ENCODE measurements at places on chromosomes 1 and 21.

DNA sequence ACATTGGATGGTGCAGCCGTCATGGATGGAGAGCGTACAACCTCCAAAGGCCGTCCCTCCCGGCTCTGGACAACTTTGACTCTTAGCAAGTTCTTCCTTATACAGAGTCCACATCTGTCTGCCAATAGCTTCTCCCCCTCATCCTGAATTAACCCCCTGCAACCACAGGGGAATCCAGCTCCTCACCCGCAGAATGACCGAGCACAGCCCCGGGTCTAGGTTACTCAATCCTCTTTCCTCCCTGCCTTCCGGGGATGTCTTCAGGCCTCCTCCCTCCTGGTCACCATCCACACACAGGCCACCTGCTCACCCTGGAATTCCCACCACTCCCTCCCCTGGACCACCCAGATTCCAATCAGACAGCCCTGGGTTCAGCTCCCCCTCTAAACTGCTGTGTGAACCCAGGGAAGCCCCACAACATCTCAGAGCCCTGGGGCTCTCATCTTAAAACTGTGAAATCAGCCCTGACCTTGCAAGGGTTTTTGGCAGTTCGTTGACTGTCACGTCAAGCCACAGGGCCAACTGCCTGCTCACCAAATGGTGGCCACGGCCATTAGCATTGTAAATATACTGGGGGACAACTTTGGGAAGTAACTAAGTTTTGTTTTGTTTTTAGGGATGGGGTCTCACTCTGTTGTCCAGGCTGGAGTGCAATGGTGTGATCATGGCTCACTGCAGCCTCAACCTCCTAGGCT lies 54.2 kb downstream of the HSPG2 start:
- no peak for DNase-seq

GRCh38 chr1:182259229-182259872 lies 132.2 kb downstream of the GLUL start:
- peak; percentile 15 for DNase-seq

- no peak for DNase-seq
Measured at GRCh38 chr1:39663559-39663958, 8.3 kb downstream of the NT5C1A start.

- no peak for DNase-seq
Measured at GRCh38 chr1:36124404-36125128, 456 bp downstream of the COL8A2 start.

DNA sequence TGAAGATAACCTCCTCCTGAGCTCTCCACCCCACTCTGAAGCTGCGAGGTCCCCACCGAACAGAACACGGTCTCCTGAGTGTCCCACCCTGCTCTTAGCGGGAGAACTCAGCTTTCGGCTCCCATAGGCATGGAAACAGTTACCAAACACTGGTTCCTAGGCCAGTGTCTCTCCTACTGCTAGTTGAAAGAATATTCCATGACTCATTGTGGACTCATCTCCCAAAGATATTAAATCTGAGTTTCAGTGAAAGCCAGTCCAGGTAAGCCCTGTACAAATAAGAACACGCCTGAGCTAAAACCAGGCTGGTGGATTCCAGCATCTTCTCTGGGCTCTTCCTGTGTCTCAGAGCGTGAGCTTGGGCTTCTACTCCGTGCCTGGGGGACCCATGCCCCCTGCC lies 107.5 kb upstream of the CLDN14 start:
- no peak for DNase-seq

- no peak for DNase-seq
Measured at GRCh38 chr1:59520194-59520593, 223.3 kb downstream of the FGGY start.

GRCh38 chr1:84632673-84633434 lies 57.4 kb downstream of the SSX2IP start:
- no peak for DNase-seq

DNA sequence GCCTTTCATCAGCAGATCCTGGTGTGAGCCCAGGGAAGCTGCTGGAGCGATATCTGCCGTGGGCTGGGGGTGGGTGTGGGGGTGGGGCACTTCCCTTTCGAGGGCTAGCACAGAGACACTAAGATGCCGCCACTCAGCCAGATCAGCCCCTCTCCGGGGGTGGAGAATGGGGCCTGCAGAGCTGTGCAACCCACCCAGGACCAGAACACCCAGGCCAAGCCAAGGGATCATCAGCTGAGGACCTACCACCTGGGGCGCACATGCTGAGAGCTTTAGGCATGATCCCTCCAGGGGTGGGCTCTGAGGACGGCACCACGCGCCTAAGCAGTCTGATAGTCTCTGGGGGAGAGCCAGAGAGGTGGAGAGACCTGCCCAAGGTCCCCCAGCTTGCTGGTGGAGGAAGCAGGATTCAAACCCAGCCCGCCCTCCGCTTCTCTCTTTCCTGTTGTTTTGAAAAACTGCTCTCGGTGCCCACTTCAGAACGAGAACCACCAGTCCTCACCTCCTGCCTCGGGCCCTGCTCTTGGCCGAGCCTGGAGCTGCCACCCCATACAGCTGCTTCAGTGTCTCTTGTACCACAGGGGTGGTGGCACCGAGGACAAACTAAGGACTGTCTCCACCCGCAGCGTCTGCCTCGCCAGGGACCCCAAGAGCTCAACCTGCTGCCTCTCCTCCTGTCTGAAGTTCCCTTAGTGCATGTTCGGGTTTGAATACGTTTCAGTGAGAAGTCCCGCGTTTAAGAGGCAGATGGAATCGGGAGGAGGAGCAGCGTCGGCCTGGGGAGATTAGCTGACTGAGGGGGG lies 39.7 kb upstream of the RUNX3 start:
- no peak for DNase-seq

GRCh38 chr1:40224040-40224439 lies 23.7 kb upstream of the TMCO2 start:
- no peak for DNase-seq

DNA sequence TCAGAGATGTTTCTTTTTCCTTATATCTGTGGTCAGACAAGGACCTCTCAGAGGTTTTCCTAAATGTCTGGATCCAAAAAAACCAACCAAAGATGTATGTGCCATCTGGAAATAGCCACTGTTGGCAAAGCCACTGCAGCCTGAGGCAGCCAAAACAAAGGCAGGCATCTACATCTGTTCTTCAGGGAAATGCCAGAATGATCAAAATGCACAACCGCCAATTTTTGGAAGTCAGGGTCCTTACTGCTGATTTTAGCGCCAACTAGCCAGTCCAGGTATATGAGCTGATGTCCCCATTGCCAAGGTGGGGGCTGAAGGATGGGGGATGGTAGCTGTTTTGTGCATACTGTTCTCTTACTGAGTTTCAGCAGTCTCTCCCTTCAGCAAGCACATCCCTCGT lies 45.9 kb downstream of the SYT14 start:
- no peak for DNase-seq

- DNase-seq: no peak
Measured at GRCh38 chr1:77395051-77395450, 113.2 kb downstream of the AK5 start.

- no peak for DNase-seq
Measured at GRCh38 chr21:31043471-31043870, 5.2 kb upstream of the KRTAP19-8 start.

- peak; percentile 75 for DNase-seq
Measured at GRCh38 chr21:42220138-42220701, 1.3 kb downstream of the ABCG1 start.

DNA sequence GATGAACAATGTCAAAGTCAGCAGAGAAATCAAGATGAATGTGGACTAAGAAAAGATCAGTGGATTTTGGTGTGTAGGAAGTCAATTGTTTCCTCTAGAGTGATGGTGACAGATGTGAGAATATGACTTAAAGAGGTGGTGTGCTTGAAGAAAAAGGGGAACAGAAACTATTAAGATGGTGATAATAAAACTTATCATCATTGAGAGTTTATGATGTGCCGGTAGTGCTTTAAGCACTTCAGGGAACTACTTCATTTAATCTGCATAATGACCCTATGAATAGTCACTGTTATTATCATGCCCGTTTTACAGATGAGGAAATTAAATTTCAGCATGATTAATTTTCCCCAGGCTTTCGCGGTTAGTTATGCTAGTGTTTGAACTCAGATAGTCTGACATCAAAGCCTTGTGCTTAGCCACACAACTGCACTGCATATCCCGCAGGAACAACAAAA lies 246.9 kb upstream of the LRRC7 start:
- no peak for DNase-seq

GRCh38 chr21:32061729-32062128 lies 188.9 kb downstream of the HUNK start:
- no peak for DNase-seq

DNA sequence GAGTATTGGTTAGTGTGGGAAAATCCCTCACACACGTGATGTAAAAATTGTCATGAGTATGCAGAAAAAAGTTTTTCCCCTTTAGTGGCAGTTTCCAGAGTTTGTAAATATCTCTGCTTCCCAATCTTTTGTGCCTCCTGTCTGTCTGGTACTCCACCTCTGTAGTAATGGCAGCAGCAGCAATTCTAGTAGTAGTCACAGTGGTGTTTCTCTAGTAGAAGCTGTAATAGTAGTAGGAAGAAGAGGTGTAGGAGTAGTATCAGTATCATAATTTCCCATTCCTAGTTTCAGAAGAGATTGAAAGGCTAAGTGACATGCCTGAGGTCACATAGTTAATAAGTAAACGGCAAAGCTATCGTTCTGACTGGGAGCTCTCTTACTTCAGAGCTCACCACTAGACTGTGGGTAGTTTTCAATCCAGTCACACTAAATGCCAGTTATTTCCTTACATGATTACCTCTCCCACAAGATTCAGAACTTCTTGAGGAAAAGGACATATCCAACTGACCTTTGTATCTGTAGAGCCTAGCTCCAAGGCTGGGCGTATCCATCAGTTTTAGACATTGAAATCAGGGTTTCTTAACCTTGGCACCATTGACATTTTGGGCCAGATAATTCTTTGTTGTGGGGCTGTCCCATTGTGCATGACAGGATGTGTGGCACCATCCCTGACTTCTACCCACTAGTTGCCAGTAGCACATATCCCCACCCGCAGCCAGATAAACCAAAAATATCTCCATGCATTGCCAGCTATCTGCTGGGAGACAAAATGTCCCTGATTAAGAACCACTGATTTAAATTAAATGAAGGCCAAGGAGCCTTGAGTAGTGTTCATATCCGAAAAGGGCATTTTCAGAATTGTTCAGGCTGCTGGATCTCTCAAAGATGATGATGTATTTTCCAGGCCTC lies 135.9 kb downstream of the FGGY start:
- peak; percentile 27 for DNase-seq

GRCh38 chr1:85427849-85428248 lies 37.1 kb downstream of the DDAH1 start:
- no peak for DNase-seq

GRCh38 chr1:172484252-172484651 lies 40.4 kb upstream of the PIGC start:
- no peak for DNase-seq

- no peak for DNase-seq
Measured at GRCh38 chr1:224996266-224996665, 66.8 kb downstream of the DNAH14 start.

DNA sequence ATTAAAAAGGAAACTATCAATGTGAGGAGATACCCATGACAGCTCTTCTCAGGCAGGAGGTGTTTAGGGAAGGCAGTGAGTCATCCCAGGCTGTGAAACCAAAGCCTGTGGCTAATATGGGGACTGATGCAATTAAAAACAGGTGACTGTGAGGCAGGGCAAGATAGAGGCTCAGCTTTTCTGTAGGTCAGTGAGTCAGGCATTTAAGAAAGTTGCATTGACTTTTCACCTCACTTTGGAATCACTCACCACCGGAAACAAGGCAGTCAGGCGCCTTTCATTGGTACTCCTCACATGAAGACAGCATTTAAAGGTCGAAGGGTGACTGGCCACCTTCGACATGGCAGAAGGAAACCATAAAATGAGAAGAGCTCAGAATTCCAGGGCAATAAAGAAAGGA lies 54.5 kb downstream of the PAPPA2 start:
- DNase-seq: no peak
